Karpas-422 (cell line): ENCODE measurements at places on chromosomes 1 and 21. TPM values are rescaled to one million over a fixed set of nuclear protein-coding genes. Genes with fewer than 3 reads are reported as not detected.

Gene PPT1
- total RNA-seq, result 49.5 and 77.4 TPM in 2 replicates

Gene PKP1
- not detected in 2 replicates for total RNA-seq

Gene TAF5L
- total RNA-seq, result 30.7 and 32.6 TPM in 2 replicates

Gene SYPL2
- total RNA-seq, result not detected in 2 replicates

Gene PADI1
- not detected in 2 replicates for total RNA-seq

GRCh38 chr1:111977378-111977777, 12.1 kb downstream of the KCND3 start:
- DNase-seq, result no peak

DNA sequence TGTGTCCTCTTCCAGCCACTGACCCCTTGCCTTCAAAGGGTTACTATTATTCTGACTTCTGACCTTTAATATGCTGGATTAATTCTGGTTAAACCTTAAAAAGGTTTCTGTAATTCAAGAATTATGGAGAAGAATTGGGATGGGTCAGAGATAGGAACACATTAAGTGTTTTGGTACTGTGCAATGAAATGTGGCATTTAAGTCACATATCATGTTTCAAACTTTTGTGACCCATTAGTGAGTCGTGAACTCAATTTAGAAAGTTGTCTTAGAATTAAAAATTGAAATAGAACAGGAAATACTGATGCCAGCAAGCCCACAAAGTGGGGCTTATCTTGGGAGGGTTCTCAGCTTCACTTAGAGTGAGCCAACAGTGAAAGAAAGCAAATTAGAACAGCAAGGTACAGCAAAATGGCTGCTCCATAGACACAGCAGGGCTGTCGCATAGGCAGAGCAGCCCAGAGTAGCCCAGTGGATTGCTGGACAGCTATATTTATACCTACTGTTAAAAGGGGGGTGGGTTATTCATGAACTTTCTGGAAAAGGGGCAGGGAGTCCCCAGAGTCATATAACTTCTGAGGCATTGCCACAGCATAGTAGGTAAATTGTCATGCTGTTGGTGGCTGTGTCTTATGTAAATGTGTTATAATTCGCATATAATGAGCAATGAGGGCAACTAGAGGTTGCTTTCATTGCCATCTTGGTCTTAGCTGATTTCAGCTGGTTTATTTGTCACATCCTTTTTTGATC, 10.5 kb downstream of the SCP2 start:
- DNase-seq, result no peak

- no peak for DNase-seq
Observed at GRCh38 chr1:95916616-95917015, 682.6 kb downstream of the RWDD3 start.

GRCh38 chr1:197770243-197770642, 5.0 kb downstream of the DENND1B start:
- peak; percentile 54 for DNase-seq

DNA sequence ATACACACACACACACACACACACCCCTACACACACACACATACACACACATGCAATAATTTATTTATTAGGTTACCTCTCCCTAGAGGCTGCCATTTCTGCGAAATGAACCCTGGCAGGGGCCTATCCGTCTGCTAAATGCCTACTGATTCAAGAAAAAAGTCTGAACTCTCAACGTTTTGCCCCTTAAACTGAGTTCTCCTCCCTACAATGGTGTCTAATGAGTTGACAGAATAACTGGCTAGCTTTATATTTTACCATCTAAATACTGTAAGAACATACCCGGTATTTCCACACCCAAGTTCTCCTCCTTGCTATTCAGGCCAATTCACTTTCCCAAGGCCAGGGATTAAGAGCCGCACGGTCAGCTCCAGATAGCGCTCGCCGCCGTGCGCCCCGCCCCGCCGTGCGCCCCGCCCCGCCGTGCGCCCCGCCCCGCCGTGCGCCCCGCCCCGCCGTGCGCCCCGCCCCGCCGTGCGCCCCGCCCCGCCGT, 339 bp upstream of the RNPC3 start:
- DNase-seq, result peak; percentile 69

DNA sequence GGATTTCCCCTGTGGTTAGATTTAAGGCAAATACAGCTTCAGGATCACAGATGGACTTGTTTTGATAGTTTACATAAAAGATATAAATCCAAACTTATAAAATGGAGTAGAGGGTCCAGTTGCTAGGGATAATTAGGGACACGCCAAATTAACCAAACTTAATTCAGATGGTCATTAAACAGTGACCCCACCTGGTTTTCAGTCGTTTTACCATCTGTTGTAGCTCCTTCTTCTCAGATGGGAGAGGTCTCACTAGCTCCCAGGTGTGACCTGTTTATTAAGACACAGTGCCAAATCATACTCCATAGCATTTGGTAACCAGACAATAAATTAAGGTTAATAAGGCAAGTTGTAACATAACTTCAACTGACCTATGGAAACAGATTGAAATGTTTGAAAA, 8.1 kb upstream of the GADD45A start:
- DNase-seq, result no peak

GRCh38 chr21:38628349-38628748, 130.1 kb upstream of the ERG start:
- no peak for DNase-seq

DNA sequence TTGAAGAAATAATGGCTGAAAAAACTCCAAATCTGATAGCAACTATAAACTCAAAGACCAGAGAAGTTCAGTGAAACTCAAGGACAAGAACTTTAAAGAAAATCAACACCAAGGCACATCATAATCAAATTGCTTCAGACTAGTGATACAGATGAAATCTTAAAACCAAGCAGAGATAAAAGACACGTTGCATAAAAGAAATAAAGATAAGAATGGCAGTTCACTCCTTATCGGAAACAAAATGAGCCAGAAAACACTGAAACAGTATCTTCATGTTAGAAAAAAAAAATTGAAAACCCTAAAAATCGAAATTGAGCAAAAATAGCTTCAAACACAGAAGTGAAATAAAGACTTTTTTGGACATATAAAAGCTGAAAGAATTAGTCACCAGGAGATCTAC, 4.6 kb upstream of the RAB4A start:
- DNase-seq, result no peak

DNA sequence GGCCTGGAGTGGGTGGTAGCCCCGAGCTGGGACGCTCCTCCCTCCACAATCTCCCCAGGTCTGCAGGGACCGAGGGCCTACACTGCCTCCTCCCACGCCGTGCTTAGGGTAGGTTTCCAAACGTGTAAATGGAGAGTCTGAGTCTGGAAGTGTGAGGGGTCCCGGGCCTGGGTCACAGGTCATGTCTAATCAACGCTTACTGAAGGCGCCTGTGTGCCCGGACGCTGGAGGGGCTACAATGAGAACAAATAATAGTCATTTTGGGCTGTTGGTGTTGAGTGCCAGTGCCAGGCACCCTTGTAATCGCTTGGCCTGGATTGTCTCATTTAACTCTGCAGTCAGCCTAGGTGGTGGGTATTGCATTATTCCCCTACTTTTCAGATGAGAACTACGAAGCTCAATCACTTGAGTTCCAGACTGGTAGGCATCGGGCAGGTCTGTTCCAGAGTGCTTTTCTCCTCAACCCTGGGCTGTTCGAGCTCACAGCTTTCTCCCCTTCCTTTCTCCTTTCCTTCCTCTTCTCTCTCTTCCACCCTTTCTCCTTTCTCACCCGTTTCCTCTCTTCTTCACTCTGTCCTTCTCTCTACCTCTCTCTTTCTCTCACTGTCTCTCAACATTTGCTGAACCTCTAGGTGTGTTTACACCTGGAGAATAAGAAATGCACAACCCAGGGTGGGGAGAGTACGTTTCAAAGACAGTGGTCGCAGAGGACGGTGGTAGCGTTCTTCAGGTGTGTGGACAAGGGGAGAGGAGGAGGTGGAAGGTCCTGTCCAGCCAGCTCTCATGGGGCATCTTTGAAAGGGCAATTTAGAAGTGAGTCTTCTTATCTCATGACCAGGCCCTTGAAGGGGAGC, 883 bp downstream of the SLC66A1 start:
- DNase-seq, result peak; percentile 68

GRCh38 chr1:181651276-181651675, 168.0 kb downstream of the CACNA1E start:
- no peak for DNase-seq

DNA sequence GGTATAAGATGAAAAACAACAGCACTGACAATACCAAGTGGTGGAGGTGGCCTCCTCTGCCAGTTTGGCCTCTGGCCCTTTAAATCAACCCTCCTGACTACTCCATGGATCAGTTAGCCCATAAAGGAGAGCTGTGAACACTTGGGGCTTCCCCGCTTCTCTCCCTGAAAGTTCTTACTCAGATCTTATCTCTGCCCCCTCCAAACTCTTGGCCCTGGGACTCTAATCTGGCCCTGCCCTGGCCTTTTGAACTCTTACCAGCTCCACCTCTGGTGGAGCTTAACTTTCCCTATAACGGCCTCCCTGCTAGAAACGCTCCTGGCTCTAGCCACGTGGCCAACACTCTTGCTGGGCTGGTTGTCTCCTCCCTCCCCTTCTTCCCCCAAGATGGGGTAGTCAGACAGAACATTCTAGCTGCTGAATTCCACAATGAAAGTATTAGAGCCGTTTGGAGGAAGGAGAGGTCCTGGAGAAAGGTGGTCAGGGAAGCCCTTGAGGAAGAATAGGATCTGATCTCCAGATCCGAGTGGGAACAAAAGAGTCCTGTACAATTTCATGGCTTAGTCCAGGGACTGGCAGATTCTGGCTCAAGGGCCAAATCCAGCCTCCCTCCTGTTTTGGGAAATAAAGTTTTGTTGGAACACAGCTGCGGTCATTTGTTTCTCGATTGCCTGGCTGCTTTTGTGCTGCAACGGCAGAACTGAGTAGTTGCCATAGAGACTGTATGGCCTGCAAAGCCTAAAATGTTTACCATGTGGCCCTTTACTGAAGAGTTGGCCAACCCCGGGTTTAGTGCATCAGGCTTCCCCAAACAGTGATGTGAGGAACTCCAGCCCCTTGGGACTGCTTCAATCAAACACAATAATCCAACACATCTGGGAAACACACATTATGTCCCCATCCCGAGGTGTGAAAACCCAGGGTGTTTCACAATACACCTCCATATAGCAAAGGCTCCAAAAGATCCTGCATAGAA, 9.5 kb upstream of the PIGR start:
- no peak for DNase-seq

DNA sequence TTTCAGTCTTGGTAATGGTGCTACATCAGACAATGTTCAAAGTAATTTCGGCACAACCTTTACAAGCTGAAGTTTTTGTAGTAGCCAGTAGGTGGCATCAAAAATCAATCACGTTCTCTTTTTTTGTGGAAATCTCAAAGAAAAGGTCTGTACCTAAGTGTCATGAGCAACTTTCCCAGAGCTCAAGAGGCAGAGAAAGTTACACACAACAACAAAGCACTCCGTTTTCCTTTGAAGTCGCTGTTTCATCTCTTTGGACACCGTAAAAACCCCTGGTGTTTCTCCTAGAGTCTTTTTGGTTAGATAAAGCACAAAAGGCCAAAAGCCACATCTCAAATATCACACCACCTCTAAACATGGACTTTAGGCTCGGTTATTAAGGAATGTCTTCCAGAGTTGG, 131.6 kb downstream of the LHX8 start:
- DNase-seq, result peak; percentile 72

- no peak for DNase-seq
Observed at GRCh38 chr1:41358131-41359021, 2.9 kb upstream of the FOXO6 start.

DNA sequence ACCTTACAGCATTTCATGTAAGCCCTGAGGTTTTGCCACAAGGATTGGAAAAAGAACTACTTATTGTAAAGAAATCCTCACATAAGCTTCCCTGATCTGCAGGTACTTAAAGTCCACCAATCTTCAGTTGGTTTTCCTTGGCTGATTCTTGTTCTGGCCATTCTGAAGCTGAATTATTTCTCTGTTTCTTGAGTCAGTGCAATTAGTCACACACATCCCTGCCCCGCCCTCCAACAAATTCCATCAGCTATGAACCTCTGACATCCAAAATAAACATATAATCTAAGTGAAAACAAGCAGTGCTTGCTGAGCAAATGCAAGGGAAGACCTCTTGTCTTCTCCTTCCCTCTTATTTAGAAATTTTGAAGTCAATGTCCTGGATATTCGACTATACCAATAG, 8.2 kb upstream of the FNDC7 start:
- no peak for DNase-seq

GRCh38 chr1:244050014-244050834, 859 bp upstream of the ZBTB18 start:
- peak; percentile 53 for DNase-seq

DNA sequence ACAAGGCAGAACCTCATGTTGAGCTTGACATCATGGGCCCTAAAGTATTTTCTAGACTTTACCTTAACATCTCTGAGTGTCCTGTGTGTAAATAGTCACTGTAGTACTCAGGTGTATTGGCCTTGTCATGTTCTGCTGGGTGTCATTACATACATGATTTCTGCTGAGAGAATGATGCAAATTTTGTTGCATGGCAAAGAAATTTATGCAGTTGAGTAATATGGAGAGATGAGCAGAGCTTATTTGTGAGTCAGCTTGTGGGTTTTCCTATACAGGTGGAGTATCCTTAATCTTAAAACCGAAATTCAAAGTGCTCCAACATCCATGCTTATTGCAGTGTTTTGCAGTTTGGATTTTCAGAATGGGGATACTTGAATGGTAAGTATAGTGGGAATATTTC, 36.6 kb downstream of the RGL1 start:
- DNase-seq, result no peak

DNA sequence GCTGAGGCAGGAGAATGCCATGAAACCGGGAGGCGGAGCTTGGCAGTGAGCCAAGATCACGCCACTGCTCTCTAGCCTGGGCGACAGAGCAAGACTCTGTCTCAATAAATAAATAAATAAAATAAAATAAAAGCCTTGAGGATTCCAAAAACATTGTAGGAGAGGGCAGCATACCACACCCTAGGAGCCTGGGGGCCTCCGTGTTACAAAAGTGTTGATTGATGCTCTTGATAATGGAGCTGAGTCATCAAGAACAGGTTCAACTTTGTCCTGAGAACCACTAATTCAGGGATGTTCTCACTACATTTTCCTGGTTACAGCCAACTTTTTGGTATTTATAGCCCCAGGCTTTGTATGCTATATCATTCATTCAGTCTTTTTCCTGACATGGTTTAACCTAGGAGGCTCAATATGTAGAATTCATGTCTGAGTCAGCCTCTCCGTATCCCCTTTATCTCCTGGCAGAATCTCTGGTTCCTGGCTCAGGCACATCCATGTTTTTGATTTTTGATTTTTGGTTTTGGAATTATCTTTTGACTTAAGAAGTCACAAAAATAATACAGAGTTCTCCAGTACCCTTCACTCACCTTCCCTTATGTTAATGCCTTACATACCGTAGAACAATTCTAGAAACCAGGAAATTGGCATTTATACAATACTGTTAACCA, 69.4 kb downstream of the LRRC8D start:
- DNase-seq, result no peak

- DNase-seq, result no peak
Observed at GRCh38 chr1:221431961-221432360, 309.9 kb downstream of the DUSP10 start.

DNA sequence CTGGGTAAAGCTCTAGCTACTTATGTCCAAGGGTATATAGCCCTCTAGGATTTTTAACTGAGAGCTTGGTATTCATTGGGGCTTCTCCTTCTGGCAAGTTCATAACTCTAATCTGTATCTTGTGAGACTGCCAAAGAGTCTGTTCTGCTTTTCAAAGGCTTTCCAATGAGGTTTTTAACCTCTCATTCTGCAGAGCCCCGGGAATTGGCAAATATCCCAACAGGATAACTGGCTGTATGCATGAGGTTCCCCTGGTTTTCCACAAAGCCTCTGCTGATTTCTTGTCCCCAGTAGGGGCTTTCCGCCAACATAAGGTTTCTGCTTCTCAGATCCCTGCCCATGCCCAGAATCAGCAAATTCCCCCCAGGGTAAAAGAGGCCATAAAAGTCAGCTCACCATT, 40.9 kb downstream of the RPL5 start:
- no peak for DNase-seq

GRCh38 chr1:17994046-17994445, 113.6 kb upstream of the IGSF21 start:
- no peak for DNase-seq
